PC-9 (cell line): ENCODE measurements at places on chromosomes 6 and 20. TPM values are rescaled to one million over a fixed set of nuclear protein-coding genes. Genes with fewer than 3 reads are reported as not detected.

- DNase-seq: no peak
- peaks cover 70% of the 10 kb centered on the region for H3K27me3 ChIP-seq
Observed at GRCh38 chr6:167479901-167480648, 155.2 kb downstream of the TTLL2 start.

The LYRM2 gene
- total RNA-seq: 16.7 and 24.2 TPM in 2 replicates

- no peak overlapping the region for H3K27ac ChIP-seq
- no peaks in the 10 kb centered on the region for H3K27me3 ChIP-seq
- no peaks in the 10 kb centered on the region for H3K36me3 ChIP-seq
- H3K4me3 ChIP-seq: no peak overlapping the region
- no peak for DNase-seq
Observed at GRCh38 chr6:154127657-154128056, 88.6 kb downstream of the OPRM1 start.

DNA sequence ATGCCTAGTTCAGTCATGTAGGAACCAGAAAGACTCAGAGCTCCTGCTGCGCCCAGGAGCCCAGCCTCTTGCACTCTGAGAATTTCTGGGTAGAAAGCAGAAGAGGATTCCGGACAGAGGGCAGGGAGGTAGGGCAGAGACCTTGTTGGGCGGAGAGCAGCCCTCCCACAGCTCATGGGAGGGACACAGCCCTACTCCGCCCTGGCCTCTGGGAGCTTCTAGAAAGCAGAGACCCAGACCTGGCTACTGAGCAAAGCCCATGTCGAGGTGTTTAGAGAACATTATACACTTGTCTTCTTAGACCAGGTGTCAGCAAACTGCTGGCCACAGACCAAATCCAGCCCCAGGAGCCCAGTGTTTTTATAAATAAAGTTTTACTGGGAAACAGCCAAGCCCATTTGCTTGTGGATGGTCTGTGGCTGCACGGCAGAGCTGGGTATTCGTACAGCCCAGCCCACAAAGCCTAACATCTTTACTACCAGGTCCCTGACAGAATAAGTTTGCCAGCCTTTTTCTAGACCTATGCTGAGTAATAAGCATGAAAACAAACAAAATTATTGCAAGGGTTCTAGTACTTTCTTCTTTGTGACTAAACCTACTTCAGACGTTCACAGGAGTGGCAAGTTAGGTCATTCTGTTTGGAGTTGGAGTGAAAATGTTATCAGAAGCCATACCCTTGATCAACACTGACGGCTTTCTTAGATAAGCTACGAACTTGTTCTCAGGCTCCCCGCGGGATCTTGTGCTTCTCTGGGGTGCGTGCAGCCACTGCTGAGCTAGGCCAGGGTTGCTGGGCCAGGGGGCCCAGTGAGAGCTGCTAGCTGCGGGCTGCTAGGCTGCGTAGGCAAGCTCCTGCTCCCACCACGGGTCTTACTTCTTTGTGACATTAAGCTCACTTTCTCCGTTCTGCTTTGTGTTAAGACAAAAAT is 235.1 kb upstream of the FOXQ1 start:
- no peaks in the 10 kb centered on the region for H3K36me3 ChIP-seq
- H3K27ac ChIP-seq: no peak overlapping the region
- H3K4me1 ChIP-seq: 0 out of 2 replicates have a peak, but pooled peaks cover 1% of the 10 kb centered on the region
- no peaks in the 10 kb centered on the region for H3K27me3 ChIP-seq
- H3K4me3 ChIP-seq: no peak overlapping the region

DNA sequence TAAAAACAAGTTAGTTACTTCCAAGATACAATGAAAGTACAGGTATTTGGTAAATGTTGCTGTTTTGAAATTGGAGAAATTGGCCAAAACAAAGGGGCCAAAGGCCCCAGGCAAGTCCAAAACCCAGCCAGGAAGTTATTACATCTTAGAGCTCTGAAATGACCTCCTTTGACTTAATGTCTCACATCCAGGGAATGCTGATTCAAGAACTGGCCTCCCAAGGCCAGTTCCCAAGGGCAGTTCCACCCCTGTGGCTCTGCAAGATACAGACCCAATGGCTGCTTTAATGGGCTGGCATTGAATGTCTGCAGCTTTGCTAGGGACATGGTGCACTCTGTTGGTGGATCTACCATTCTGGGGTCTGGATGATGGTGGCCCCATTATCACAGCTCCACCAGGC is 217.3 kb upstream of the FKBP1C start:
- H3K4me3 ChIP-seq: no peak overlapping the region
- no peak for DNase-seq
- no peaks in the 10 kb centered on the region for H3K27me3 ChIP-seq
- H3K36me3 ChIP-seq: no peaks in the 10 kb centered on the region
- no peak overlapping the region for H3K27ac ChIP-seq
- H3K4me1 ChIP-seq: no peaks in the 10 kb centered on the region

The FNDC11 gene
- total RNA-seq: 7.7 and 10.6 TPM in 2 replicates

The AGPAT4 gene
- total RNA-seq: 0.07 and 0.10 TPM in 2 replicates

DNA sequence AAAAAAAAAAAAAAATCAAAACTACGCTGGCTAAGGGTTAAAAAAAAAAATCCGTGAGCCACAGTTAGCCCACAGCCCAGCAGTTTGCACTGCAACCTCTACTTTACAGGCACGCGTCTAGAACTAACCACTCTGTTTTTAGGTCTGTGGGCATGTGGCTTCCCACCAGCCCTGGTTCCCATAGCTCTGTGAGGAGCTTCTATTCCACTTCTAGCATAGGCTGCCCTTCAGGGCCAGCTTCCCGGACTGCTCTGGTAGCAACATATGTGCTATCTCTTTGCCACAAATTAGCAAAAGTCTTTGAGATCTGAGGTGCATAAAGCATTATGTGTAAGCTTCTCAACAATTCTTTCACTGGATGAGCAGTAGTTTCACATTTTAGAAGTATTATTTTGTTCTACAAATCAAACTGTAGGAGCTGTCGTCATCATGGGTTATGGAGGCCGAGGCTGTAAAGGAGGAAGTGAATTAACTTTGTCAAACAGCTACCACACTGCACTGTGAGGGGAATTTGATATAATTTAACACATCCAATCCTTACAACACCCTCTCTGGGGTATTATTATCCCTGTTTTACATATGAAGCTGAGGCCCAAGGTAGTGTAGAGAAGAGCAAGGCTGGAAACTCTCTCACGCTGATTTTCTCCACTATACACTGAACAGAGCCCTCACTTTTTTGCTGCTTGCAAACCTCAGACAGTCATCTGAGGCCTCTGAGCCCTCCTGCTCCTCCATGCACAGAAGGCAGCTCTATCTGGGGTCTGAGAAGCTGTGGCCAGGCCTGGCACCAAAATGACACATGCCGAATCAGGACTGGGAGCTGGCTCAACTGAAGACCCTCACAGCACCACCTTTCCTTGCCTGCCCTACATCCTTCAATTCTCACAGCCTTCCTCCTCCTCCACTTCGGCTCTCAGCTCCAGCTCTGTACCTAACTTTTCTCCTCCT is 35.4 kb downstream of the MAN1A1 start:
- H3K4me3 ChIP-seq: no peak overlapping the region
- no peak overlapping the region for H3K27ac ChIP-seq
- no peak for DNase-seq
- H3K36me3 ChIP-seq: no peaks in the 10 kb centered on the region
- no peaks in the 10 kb centered on the region for H3K4me1 ChIP-seq
- H3K27me3 ChIP-seq: no peaks in the 10 kb centered on the region

- DNase-seq: no peak
- H3K4me3 ChIP-seq: no peak overlapping the region
- H3K4me1 ChIP-seq: no peaks in the 10 kb centered on the region
- H3K27me3 ChIP-seq: no peaks in the 10 kb centered on the region
- no peak overlapping the region for H3K27ac ChIP-seq
Observed at GRCh38 chr6:81241126-81242041, 511.1 kb downstream of the TENT5A start.

The OR2H2 gene
- not detected in 2 replicates for total RNA-seq

- no peak overlapping the region for H3K4me3 ChIP-seq
- peaks cover 2% of the 10 kb centered on the region; the same call in 1 of the 2 replicates for H3K4me1 ChIP-seq
- H3K27ac ChIP-seq: no peak overlapping the region
- no peak for DNase-seq
- no peaks in the 10 kb centered on the region for H3K27me3 ChIP-seq
Observed at GRCh38 chr6:43886067-43886461, 116.1 kb downstream of the VEGFA start.

DNA sequence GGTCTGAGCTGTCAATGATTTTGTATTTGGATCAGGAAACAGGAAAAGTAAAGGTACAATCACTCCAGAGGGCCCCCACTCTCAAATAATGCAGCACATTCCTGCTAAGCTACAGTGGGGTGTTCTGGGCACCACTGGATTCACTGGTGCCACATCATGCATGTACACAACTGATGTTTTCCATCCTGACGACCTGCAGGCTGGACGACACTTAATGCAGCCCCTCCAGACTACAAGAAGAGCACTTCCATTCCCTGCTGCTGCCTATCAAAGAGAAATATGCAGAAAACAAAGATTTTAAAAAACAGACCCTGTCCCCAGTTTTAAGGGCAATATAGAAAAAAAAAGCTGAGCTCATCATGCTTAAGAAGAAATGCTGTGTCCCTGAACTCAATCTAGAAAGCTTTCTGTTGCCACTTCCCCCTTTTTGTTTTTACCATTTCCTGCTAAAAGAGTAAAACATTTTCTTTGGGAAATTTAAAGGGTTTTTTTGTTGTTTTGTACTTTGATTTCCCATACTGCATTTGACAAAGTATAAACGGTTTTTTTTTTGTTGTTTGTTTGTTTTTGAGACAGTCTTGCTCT is 35.5 kb downstream of the ABHD12 start:
- no peak for DNase-seq
- no peak overlapping the region for H3K27ac ChIP-seq
- H3K27me3 ChIP-seq: no peaks in the 10 kb centered on the region
- H3K36me3 ChIP-seq: no peaks in the 10 kb centered on the region
- peaks cover 17% of the 10 kb centered on the region for H3K4me1 ChIP-seq

The C6orf15 gene
- total RNA-seq: 21.1 and 21.6 TPM in 2 replicates

DNA sequence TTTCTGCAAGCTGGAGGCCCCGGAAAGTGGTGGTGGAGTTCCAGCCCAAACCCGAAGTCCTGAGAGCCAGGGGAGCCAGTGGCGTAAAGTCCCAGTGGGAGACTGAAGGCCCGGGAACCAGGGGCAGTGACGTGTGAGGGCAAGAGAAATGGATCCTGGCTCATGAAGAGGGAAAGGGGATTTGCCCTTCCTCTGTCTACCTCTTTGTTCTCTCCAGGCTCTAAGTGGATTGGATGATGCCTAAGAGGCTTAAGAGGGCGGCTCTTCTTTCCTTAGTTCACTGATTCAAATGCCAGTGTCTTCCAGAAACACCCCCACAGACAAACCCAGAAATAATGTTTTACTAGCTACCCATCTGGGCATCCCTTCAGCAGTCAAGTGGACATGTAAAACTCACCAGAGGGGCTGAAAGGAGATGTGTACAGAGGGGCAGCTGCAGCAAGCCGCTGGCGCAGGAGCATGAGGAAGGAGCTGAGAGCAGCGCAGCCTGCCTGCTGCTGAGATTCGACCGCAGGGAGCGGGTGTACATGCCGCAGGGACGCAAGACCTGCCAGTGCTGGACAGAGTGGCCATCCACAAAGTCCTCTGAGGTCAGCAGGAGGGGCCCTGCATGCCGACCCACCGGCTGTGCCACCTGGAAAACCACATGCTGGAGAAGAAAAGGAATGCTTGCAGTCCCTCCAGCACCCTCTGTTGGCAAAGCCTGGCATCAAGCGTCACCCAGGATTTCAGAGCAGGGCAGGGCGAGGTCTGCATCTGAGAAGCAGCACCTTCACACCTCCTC is 29.5 kb downstream of the CDYL start:
- no peaks in the 10 kb centered on the region for H3K4me1 ChIP-seq
- no peaks in the 10 kb centered on the region for H3K36me3 ChIP-seq
- no peak overlapping the region for H3K4me3 ChIP-seq
- no peak overlapping the region for H3K27ac ChIP-seq

DNA sequence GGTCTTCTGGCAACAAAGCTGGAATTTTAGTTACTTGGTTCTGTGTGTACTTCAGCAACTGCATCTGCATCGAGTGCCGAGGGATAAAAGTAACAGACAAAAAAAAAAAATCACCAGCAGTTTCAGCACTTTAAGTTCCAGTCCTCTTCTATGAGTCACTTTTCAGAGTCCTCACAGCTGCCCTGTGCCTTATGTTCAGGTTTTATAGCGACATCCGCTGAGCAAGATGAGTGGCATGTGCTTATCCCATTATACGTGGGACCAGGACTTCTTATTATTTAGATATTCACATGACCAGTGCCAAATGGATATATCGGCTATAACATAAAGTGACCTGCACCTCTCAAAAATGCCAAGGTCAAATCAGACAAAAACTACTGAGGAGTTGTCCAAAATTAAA is 242.9 kb downstream of the FOXA2 start:
- H3K36me3 ChIP-seq: no peaks in the 10 kb centered on the region
- DNase-seq: peak; percentile 61
- no peak overlapping the region for H3K4me3 ChIP-seq

The BTN1A1 gene
- not detected in 2 replicates for total RNA-seq

DNA sequence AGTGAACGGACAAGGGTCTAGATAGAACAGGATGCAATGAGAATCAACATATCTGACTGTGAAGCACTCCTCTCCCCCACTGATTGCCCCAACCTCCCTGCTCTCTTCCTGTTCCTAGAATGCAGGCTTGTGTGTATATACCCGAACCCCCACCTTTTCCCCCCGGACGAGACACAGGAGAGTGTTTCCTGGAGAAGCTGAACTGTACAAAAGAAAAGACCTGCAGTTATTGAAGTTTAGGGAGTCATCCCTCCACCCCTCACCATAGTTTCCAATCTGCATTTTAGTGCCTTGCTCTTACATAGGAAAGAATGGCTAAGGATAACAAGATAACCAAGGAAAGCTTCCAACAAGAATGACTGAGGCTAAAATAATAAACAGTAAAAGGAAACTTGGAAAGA is 55.5 kb upstream of the PDE10A start:
- H3K4me1 ChIP-seq: no peaks in the 10 kb centered on the region
- no peak overlapping the region for H3K4me3 ChIP-seq
- peaks cover 65% of the 10 kb centered on the region for H3K27me3 ChIP-seq
- H3K36me3 ChIP-seq: no peaks in the 10 kb centered on the region
- DNase-seq: no peak

The MRAP2 gene
- not detected in 2 replicates for total RNA-seq

GRCh38 chr6:137044366-137045221 is at the start of gene IL20RA:
Gene IL20RA, minus strand, starts transcription at chr6:137044965. Its CDS starts 237 bp downstream, at chr6:137044728.
- peak; percentile 45 for DNase-seq
- H3K27ac ChIP-seq: peak within 1 kb of the TSS; percentile 77
- H3K27me3 ChIP-seq: no peaks in the 10 kb centered on the region
- peaks cover 43% of the 10 kb centered on the region for H3K4me1 ChIP-seq
- 0 out of 2 replicates have a peak, but pooled peaks cover 5% of the 10 kb centered on the region for H3K36me3 ChIP-seq

The SLC22A1 gene
- 0.25 TPM in 1 of 2 replicates, not detected in the other for total RNA-seq

The B3GALT4 gene
- total RNA-seq: 10.3 and 12.8 TPM in 2 replicates

The MUC22 gene
- not detected in 2 replicates for total RNA-seq

The SLC13A3 gene
- total RNA-seq: 6.0 and 9.1 TPM in 2 replicates

The TREM2 gene
- total RNA-seq: not detected in 2 replicates

The MATN4 gene
- 0.33 and 0.60 TPM in 2 replicates for total RNA-seq

The CHRNA4 gene
- total RNA-seq: not detected in 2 replicates
